ENCODE measurements at places on chromosomes 2 and 18.
A peak's percentile ranks its signal among the peaks of the same experiment; 100 is the strongest.

GRCh38 chr2:229174794-229175496, 96.1 kb downstream of the PID1 start:
- no peak for DNase-seq

DNA sequence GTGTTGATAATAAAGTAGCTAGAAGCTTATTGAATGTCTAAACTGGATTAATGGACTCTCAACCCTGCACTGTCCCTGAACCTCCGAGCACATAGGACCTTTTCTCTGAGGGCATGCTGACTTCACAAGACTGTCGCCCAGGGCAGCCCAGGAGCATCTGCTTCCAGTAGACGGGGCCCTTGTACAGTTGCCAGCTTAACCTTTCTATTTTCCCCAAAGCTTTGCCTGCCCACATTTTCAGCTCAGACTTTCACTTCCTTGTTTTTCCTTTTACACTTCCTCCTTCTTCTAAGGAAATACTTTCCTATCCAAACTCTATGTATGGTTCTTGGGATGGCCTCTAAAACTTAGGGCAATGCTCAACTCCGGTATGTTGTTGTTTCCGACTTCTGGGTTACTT, 1.3 kb downstream of the VWA3B start:
- DNase-seq: no peak

- no peak for DNase-seq
These were observed 197.2 kb downstream of the MYO3B start for GRCh38 chr2:170375192-170375591.

GRCh38 chr2:149904352-149905175, 317.0 kb upstream of the MMADHC start:
- DNase-seq: no peak

- DNase-seq: peak; percentile 67
These were observed 38.3 kb upstream of the IL1R1 start for GRCh38 chr2:102103992-102104871.

GRCh38 chr2:128841803-128842202, 523.1 kb upstream of the HS6ST1 start:
- DNase-seq: no peak

DNA sequence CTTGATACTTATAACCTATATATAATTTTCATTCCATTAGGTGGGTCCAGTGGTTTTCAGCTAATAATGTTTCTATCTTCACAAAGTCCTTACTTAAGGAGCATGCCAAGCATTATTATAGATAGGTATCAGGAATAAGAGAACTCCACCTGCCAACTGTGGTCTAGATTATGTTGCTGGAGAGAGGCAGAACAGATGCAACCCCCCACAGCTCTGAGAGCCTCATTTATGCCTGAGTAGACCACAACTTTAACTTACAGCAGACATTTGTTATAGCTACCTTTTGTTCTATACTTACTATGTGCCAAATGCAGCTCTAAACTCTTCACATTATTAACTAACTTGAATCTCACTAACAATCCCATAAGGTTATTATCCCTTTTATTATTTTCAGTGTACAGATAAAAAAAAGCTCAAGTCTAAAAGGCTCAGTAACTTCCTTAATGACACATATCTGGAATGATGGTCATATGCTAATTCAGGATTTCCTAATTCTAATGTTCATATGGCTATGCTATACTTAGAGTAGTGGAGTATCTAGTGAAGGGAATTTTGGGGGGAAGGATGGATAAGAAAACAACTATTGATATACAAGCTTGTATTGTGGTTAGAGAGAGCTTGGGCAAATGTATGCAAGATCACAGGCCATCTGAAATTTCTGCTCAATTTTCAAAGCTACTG, 119.1 kb upstream of the RND3 start:
- no peak for DNase-seq

- no peak for DNase-seq
These were observed 326.1 kb downstream of the RNF144A start for GRCh38 chr2:7243276-7243675.

- no peak for DNase-seq
These were observed 39.4 kb downstream of the HADHB start for GRCh38 chr2:26284132-26284531.
